ENCODE measurements at places on chromosomes 13 and 19.
A peak's percentile ranks its signal among the peaks of the same experiment; 100 is the strongest.

GRCh38 chr13:113758651-113759524, at the start of gene TMEM255B:
TSS of gene TMEM255B (plus strand) at chr13:113759226. CDS start at chr13:113759270, 44 bp downstream.
- DNase-seq = peak; percentile 96

GRCh38 chr13:51768378-51768921, 35.5 kb downstream of the DHRS12 start:
- no peak for DNase-seq

DNA sequence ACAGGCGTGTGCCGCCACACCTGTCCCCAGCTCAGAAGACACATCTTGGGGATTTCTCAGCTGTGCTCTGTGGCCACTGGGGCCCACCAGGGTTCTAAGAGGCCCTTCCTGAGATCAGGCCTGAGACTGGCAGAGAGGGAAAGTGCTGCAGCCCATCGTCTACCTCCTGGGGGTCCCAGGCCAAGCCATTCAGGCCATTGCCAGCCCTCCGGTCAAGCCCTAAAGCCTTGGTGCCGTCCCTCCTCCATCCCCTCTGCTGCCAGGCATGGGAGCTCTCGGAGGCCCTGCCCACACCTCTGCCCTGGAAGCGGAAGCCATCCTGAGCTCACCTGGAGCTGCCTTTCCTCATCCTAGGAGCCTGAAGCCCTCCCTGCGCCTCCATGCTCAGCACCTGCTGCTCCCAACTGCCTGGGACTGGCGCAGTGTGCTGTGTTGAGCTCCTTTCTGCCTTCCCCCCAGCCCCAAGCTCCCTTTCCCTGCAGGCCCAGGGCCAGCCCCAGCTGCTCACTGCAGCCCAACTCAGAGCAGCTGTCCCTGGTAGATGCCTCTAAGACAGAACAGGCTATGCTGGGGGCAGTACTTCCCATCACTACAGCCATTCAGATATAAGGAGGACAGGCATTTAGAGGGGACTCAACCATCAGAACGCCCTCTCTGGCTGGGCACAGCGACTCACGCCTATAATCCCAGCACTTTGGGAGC, 2.9 kb downstream of the SLC7A9 start:
- no peak for DNase-seq

GRCh38 chr19:15048128-15048527, 1.2 kb upstream of the CASP14 start:
- DNase-seq = no peak

GRCh38 chr19:51461723-51462161, 3.5 kb upstream of the SIGLEC8 start:
- no peak for DNase-seq

DNA sequence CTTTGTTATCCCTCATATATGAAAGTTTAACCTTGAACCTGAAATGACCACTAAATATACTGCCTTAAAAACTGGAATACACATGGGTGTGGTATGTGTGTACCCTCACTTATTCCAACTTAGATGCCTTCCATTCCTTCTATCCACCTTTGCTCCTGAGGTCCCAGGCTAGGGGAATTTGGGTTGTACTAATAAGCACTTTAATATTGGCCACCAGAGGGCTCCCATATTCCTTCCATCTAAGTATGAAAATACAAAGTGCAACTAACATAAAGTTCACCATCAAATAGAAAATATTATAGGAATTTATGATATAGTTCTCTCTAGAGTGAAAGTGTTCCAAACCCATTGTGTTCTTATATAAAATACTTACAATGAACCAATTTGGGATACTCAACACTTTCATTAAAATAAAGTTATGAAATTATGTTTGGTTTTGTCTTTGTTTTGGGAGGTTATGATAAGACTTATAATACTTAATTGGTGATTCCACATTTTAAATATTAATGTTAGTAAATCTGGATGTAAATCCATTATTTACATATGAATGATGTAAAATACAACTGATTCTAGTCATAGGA, 62.3 kb downstream of the ITGBL1 start:
- peak; percentile 2 for DNase-seq

- DNase-seq = no peak
Observed at GRCh38 chr13:103133556-103133955, 67.3 kb upstream of the SLC10A2 start.

GRCh38 chr13:40652588-40652940, 13.9 kb downstream of the FOXO1 start:
- no peak for DNase-seq

DNA sequence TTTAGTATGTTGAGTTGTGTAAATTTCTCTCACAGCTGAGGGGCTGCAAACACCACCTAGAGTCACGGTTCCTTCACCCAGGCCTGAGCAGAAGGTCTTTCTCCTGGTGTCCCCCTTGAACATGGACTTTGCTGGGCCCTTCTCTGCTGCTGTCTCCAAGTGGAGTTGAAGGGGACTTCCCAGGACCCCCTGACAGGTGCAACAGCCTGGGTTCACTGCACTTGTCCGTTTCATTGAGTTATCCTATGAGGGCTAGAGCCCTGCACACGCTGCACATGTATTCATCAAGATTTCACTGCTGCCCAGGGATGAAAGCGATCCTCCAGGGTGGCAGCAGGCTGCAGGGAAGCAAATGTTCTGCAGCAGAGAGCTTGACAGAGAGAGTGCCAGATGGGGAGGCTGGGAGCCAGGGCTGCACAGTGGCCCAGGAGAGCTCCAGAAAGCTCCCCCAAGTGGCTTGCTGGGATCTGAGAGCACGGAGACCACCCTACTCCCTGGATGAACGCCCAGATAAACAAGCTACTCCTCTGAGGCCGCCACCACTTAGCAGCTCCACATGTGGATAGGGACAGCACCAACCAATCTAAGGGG, 10.3 kb downstream of the TMEM272 start:
- no peak for DNase-seq

DNA sequence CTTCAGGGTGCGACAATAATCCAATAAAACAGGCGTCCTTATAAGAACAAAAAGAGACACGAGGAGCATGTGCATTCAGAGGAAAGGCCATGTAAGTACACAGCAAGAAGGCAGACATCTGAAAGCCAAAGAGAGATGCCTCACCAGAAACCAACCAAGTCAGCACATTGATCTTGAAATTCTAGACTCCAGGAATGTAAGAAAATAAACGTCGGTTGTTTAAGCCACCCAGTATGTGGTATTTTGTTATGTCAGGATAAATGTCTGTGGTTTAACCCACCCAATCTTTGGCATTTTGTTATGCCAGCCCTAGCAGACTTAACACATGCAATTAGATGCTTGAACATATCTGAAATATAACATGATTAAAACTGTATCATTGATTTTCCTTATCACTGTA, 452.0 kb downstream of the SLITRK6 start:
- no peak for DNase-seq

- no peak for DNase-seq
Observed at GRCh38 chr19:30387311-30388115, 15.3 kb downstream of the ZNF536 start.

- DNase-seq = no peak
Observed at GRCh38 chr13:21637296-21637695, 33.3 kb upstream of the MICU2 start.

- DNase-seq = peak; percentile 13
Observed at GRCh38 chr13:29713839-29714238, 118.4 kb upstream of the SLC7A1 start.

DNA sequence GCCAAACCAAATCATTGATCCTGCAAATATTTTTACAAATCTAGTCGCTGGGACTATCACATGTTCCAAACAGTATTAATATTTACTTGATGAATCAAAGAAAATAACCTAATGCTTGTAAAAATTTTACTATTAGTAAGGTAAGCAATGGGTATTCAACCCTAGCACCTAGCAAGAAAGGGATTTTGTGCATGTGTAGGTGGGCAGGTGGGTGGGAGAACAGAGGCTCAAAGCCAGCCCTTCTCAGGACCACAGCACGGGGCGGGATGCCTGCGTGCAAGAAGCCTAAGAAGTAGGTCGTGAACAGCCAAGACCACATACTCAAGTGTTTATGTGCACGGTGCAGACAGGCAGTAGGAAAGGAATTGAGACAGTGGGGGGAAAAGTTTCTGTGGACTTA, 26.6 kb downstream of the DOCK9 start:
- DNase-seq = no peak

DNA sequence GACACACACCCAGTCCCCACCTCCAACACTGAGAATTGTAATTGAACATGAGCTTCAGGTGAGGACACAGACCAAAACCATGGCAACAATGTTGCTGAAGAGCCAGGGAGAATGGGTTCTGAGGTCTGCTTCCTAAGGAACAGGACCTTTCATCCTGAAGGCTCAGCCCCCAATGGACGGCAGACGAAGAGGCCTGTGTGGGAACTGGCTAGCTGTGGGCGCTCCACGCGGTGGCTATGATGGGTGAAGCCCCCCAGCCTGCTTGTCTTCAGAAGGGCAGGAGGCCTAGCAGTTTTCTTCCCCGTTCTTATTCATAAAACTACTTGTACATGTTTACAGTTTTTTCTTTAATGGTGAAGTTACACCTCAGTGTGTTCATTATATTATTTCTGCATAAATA, 136.1 kb upstream of the SPACA7 start:
- no peak for DNase-seq

DNA sequence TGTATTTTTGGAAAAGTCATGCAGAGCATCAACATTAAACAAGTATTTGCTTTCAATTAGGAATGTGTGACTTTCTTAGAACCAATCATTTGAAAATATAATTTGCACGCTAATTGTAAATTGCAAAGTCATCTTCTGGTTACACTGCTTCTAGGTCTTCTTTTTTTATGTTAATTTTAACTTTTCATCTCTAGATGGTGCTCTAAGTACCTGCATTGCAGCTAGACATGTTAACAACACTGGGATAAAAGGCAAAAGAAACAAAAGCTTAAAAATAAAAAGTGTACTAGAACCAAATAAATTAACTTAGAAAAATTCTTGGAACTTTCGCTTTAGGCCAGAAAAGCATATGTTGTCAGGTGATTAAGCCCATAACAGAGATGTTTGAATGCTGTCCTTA, 2758.2 kb downstream of the PCDH9 start:
- no peak for DNase-seq

DNA sequence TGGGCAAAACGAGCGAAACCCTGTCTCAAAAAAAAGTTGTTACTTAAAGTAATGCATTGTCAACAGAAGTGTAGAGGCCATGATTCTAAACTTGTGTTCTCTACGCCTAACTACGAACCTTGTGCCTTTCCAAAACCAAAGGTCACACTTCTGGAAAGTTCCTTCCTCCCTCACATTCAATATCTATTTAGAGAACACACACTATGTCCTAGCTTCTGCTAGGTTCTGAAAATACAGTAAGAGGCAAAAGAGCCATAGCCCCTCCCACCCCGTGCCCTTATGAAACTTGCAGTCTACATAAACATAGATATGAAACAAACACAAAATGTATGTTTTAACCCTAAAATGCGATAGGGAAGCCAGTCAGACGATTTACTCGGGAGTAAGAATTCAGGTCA, 36.4 kb downstream of the RNF6 start:
- DNase-seq = no peak

DNA sequence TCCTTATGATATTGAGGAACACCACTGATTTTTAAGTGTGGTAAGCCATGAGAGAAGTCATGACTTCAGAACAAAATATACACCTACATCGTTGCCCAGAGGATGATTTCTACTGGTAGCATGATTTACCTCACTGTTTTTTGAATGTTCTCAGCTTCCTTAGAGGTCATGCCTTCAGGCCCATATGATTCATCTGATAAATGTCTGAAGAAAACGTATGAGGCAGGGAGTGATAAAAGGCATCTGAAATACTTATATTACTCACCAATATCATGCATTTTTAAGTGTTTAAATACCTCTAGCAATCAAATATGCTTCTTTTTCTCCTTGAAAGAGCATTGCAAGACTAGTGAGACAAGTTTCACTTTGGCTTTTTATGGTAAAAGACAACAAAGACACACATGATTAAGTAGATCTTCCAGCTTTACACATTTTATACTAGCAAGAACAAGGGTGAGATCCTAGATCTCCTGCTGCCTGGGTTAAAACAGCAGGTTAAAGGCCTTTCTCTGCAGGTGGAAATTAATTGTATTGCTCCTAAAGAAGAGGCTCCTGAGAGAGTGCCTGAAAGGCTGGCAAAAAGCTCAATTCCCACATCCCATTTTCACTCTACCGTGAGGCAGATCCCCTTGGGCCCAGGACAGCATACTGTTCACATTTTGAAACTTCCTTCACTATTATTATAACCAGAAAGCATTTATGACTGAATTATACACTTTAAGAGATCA, 432.4 kb downstream of the SLITRK1 start:
- DNase-seq = no peak

DNA sequence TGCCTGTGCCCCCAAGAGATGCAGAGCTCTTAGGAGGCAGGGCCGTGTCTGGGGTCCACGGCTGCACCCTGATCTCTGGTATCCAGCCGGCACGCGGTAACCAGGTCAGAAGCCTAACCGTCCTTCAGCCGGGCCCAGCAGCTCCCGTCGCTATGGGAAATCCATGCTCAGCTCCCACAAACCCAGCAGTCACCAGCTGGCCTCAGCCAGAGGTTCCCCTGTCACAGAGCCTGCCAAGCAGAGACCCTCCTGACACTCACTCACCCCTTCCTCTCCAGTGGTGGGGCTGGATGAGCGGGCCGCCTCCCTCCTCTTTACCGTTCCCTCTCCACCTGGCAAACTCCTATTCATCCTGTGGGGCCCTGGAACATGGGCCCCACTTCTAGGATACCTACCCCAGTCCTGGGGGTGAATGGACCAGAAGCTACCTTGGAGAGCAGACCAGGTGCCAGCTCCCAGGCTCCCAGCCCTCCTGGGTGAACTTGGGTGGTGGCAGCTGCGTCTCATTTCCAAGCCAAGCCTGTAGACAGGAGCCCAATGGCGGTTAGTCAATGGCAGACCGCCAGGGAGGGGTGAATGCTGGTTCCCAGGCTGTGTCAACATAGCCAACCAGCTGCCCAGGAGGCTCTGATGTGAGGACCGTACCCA, 21.4 kb upstream of the TCF3 start:
- DNase-seq = no peak

- no peak for DNase-seq
Observed at GRCh38 chr13:30907121-30907861, 1.2 kb downstream of the MEDAG start.

DNA sequence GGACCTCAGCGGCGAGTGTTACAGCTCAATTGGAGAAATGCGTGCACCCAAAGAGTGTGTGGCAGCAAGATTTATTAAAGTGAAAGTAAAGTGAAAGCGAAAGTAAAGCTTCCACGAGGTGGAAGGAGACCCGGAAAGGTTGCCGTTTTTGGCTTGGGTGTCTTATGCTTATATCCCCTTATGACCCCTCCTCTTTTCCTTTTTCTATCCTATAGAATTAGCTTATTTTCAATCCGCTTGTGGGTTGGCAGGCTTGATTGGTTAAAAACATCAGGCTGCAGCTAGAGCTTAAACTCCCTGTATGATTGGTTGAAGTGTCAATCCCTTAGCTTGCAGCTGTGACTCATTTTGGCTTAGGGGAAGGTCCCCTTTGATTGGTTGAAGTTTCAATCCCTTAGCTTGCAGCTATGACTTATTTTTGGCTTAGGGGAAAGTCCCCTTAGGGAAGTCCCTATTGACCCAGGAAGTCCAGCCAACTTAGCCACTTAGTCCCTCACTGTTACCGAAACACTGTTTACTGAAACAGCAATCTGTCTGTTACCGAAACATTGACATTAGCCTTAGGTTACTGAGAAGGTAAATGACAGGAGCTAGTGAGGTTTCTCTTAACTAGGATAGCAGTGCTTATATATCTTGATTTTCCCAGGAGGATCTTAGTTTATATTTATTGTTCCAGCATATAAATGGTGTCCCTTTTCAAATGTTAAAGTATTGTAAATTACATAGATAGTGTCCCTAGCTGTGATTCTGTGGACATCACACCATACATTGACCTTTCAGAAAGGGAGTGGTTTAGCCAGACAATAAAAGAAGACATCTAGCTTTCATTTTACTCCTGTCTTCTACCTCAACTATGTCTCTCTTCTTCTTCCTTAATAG, 575.8 kb downstream of the DACH1 start:
- DNase-seq = peak; percentile 2
